ENCODE measurements at places on chromosomes 7 and 10.

- DNase-seq: no peak
These were observed 68.5 kb upstream of the SVIL start for GRCh38 chr10:29703271-29703670.

- no peak for DNase-seq
These were observed 10.3 kb upstream of the GLI3 start for GRCh38 chr7:42247301-42247700.

DNA sequence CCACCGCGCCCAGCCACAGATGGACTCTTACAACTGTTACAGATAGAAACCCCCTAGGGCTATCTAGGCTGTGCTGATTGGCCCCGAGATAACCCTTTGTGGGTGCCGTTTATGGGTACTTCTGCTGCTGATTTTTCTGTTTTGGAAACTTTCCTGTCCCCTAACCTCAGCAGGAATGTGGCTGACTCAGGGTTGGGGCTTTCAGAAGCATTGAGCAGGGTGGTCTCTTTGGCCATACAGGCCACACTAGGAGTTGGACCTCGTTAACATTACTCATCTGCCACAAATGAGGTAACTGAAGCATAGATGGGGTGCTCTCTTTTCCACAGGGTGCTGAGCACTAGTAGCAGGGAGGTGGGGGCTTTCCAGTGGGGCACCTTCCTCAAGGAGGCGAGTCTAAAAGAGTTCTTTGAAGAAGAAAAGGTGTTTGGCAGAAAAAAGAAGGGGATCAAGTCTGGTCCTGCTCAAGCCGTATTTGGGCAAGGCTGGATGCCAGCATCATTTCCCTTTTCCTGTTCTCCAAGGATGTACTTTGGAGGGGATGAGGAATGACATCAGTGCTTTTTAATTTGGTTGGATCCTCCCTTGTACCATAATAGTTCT lies 6.4 kb downstream of the ZSCAN25 start:
- DNase-seq: no peak

DNA sequence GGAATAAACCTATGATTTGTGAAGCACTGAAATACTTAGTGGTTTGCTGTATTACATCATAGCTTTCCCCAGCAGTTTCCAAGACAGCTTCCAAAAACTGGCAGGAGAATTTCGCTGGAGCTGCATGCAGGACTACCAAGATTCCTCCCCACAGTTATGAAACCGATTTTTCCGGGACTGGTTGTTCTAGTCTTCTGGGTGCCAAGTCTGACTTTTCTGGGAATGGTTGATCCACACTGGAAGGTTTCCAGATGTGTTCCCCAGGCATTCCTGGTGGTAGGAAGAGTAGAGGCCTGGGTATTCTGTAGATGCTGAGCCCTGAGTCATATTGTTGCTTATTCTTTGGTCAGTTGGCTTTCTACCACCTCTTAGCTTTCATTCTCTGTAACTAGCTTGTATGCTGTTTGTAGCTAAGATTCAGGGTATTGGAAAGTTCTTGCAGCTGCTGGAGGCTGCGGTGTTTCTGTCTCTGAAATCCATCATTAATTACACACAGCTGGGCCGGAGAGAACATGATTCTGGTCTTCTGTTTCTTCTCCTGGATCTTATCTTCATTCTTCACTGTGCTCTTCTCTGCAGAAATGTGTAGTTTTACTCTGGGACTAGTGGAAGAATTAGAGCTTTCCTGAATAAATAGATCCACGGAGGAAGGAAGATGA lies 6.3 kb downstream of the ABCC2 start:
- no peak for DNase-seq

Measured in cortex of kidney (tissue), 1 donor.